ENCODE measurements at places on chromosomes 1 and 21.

GRCh38 chr21:29085106-29085752 lies 11.8 kb upstream of the CCT8 start:
- DNase-seq = no peak

GRCh38 chr1:215665215-215665614 lies 98.1 kb downstream of the KCTD3 start:
- DNase-seq = no peak

- no peak for DNase-seq
These were observed 13.9 kb upstream of the RHOU start for GRCh38 chr1:228721407-228721806.

DNA sequence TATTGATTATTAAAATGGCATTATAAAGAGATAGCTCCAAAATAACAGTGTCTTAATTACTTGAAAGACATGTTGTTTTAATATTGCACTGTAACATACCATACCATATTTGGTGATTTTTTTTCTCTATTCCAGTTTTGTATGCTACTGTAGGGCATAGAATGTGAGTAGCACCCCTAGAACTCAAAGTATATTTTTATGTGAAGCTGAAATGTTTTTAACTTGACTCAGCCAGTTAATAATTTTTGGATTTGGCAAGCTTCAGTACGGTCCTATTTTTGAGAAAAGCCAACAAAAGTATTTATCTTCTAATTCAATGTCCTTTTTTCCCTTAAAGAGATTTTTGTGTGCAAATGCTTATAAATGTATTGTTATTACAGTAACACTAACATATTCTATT lies 593.8 kb downstream of the USP25 start:
- no peak for DNase-seq

GRCh38 chr1:204167730-204168129 lies 1.6 kb upstream of the REN start:
- no peak for DNase-seq

GRCh38 chr21:18298228-18298627 lies 53.6 kb downstream of the CHODL start:
- DNase-seq = no peak

- DNase-seq = no peak
These were observed 33.2 kb downstream of the UBASH3A start for GRCh38 chr21:42436914-42437313.

DNA sequence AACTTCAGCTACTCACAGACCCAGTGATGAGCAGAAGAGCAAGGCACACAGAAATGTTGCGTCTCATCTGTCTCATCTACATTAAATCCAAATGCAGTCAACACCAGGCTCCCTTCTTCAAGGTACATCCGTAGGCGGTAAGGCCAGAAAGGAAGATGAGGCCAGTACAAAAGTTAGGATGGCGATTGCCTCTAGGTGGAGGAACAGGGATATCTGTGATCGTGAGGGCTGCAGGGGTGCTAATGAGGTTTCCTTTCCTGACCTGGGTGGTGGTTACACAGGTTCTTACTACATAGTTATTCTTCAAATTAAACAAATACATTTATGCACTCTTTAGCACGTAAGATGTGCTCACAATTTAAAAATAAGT lies 1.4 kb upstream of the MYBPH start:
- no peak for DNase-seq

DNA sequence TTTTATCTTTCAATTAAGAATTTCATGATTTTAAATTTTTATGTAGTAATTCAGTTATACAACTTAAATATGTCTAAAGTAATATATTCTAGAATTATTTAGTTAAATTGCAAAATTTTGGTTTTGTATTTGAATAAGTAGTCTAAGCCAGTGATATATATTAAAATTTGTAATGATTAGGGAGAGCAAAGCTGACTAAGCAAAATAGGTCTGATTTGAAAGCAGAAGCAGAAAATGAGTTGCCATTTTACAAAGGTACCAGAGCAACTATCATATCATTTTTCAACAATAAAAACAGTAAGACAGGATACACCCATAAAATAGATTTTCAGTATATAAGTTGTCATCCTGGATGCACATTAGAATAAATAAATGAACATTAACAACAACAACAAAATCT lies 177.9 kb downstream of the COP1 start:
- DNase-seq = no peak

DNA sequence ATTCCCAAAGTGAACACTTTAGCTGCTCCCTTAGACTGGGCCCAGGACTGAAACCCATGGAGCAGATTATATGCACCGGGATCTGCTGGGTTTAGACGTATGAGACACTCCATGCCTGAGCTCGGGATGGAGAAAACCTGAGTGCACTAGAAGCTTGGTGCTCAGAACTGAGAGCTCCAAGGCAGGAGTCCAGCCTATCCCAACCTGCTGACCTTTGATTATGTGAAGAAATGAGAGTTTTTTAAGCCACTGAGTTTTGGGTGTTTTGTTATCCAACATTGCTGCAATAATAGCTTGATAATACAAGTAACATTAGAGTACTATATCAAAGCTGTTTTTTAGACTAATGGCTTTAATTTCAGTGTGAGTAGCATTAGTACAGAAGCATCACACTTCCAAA lies 131.5 kb upstream of the KCNK1 start:
- DNase-seq = no peak

GRCh38 chr1:28281608-28282425 lies 22.5 kb downstream of the SESN2 start:
- DNase-seq = no peak

GRCh38 chr1:39866767-39867166 lies 16.5 kb downstream of the TRIT1 start:
- DNase-seq = no peak

- no peak for DNase-seq
These were observed 1.3 kb downstream of the ABCG1 start for GRCh38 chr21:42220138-42220701.

GRCh38 chr1:8493916-8494540 lies 176.1 kb downstream of the SLC45A1 start:
- no peak for DNase-seq

GRCh38 chr1:247335882-247336281 lies 4.2 kb upstream of the ZNF496 start:
- DNase-seq = no peak

GRCh38 chr1:155938220-155938627 lies 3.2 kb upstream of the RXFP4 start:
- no peak for DNase-seq

DNA sequence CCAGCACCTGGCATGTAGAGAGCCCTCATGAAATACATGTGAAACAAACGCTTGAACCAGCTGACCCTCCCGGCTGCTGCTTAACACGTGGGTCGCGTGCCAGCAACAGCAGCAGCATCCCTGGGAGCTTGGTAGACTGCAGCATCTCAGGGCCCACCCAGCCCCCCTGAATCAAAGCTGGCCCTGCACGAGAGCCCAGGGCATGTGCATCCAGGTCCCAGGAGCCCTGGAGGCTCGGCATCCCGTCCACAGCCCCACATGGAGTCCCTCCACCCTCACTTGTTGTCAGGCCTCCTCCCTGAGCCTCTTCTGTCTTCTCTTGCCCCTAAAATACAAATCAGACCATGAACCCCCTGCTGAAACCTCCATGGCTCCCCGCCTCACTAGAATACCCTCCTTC lies 123.1 kb downstream of the MATN1 start:
- DNase-seq = no peak

GRCh38 chr21:37711286-37711829 lies 204.9 kb downstream of the KCNJ6 start:
- no peak for DNase-seq

DNA sequence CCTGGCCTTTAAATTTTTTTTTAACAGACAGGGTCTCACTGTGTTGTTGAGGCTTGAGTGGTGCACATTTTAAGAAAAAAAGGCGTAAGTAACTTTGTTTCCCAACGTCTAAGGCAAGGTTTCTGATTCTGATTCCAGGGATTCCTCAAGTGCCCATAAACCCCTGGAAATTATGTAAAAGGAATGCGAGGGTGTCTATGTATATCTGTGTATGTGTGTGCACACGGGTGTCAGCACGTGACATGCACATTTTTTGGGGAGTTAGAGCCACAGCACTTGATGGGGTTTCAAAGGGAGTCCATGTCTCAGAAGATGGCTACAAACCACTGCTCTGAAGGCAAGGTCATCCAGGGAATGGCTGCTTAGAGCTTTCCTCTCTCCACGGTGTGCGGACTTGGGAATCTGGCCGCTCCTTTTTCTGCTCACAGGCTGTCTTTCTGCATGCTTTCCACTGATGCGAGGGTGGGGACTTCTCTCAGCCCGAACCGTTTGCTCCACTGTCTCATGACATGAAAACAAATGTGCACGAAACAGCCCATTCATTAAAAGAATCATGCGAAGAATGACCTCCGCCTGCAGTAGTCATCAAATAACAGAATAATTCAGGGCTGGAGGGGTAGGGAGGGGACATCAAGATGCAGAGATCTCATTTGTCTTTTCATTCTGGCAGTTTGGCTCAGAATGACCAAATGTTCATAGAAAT lies 18.7 kb upstream of the RERE start:
- DNase-seq = no peak

GRCh38 chr21:24955275-24955961 lies 651.9 kb downstream of the MRPL39 start:
- DNase-seq = no peak

Data from upper lobe of right lung (tissue), 1 donor.